GM03348 (cell line): ENCODE measurements at places on chromosomes 13 and 19.

DNA sequence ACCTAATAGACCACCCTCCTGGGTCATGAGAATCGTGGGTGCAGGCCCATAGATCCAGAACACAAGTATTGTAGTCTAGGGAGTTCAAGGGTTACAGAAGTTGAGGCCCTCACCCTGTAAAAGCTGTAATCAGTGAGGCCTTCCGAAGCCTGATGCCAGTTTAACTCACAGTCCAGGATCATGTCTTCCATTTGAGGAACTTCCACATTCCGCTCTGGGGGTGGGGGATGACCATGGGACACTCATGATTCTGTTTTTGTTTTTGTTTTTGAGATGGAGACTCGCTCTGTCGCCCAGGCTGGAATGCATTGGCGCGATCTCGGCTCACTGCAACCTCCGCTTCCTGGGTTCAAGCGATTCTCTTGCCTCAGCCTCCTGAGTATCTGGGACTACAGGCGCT is 1.7 kb upstream of the RASIP1 start:
- DNase-seq = no peak

- peak; percentile 48 for DNase-seq
Observed at GRCh38 chr13:30679483-30680330, 55.6 kb upstream of the ALOX5AP start.

DNA sequence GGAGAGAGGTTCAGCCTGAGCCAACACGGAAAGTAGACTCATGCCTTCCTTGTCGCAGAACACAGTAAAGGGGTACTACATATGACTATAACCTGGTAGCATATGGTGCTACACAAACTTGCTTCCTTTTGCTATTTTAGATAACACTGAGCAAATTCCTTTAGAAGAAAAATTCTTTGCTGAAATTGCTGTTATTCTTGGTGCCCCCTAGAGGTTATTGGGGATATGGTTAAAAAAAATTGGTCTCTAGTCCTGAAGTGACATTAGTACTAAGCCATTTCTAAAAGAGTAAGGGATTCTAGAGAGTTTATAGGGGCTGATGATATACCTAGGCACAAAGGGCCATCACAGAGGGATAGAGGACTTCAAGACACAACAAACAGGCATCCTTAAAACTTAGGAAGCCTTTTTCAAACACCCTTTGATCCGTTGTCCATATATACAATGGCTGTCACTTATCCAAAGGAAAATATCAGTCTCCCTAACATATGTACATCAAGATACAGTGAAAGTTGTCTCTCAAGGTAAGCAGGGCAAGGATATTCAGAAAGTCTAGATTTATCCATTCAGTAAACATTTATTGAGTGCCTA is 13.9 kb upstream of the HS6ST3 start:
- DNase-seq = peak; percentile 52

DNA sequence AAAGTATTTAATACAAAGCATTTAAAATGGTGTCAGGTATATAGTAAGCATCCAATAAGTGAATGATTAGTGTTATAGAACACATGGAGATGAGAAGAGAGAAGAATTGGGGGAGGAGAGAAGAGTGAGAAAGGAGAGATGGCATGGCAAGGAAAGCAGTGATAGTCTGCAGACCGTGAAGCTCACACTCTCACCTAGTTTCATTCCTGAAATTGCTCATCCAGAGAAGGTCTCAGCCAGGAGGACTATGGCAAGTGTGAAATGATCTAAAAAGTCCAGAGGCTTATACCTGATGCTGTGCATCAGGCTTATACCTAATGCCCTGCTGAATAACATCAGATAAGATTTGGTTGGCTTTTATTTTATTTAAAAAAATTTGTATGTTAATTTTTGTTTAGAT is 351.6 kb upstream of the KLF12 start:
- no peak for DNase-seq

DNA sequence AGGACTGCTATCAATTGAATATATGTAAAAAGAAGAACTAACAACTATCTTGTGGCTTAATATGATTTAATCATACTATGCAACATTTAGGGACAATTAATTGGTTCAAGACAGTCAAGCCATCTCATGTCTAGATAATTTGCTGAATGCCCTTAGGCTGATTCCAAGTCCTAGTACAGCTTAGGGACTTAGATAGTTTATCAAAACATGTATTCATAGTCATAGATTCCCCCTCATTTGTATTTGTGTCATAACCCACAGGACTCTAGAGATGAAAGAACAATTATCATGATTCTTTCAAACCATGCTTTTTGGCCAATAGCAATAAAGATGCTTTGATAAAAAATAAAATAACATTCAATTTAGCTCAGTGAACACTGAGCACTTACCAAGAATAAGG is 607.6 kb downstream of the SLITRK1 start:
- DNase-seq = no peak

DNA sequence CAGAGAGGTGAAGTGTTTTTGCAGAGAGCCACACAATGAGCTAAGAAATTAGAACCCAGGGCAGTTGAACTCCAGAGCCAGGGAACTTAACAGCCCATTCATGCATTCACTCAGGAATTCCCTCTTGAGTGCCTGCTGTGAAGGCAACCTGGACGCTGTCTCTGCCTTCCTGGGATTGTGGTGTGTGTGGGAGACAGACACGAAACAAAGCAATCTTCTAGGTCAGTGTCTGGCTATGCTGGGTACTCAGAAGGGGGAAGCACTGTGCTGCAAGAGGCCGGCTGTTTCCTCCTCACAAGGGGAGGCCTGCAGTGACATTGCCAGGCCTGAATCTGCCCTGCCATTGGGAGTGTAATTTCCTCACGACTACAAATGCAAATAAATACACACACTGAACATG is 9.7 kb downstream of the BCKDHA start:
- no peak for DNase-seq

DNA sequence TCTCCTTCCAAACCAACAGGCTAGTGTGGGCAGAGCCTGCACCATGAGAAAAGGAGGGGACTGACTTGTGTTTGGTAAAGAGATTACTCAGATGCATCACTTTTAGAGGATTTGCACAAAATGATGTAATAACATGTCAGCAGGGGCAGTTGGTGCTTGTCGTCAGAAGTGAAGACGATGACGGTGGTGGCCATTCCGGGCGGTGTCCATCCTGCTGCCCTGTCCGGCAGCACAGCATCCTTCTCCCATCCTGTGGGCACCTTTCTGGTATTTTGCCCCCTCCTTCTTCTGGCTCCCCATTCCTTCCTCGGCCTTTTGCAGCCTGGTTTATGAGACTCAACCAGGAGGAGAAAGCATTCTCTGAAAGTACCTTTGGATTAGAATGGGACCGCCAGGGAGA is 160.1 kb downstream of the TEX29 start:
- no peak for DNase-seq

DNA sequence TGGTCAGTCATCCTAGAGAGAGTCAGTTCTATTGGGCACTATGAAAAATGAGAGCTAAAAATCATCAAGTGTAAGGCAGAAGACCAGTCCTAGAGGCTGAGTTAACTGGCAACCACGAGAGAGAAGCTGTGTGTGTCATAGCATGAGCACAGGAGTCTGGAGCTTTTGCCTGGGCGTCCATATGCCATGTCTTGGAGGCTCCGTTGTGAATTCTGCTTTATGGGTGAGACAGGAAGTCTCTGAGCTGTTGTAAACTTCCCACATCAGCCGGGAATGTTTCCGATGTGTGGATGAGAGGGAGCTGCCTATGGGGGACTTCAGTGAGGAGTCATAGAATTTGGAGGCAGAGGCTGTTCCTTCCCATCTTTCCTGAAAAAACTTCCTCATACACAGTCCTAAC is 120.0 kb downstream of the ITGBL1 start:
- no peak for DNase-seq

DNA sequence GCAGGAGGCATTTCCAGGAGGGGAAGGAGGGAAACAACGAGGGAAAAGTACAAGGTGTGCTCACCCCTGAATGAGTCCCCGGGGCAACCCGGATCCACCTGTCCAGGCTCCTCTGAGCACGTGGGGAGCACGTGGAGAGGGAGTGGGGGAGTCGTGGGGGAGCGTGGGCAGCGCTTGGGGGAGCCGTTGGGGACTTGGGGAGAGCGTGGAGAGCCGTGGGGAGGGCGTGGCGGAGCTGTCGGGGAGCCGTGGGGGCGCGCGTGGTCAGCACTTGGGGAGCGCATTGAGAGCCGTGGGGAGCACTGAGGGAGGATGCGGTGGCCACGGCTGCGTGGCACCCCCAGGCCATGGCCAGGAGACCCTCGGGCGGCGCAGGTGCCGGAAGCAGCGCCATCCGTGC is 52.8 kb downstream of the IRS2 start:
- no peak for DNase-seq

DNA sequence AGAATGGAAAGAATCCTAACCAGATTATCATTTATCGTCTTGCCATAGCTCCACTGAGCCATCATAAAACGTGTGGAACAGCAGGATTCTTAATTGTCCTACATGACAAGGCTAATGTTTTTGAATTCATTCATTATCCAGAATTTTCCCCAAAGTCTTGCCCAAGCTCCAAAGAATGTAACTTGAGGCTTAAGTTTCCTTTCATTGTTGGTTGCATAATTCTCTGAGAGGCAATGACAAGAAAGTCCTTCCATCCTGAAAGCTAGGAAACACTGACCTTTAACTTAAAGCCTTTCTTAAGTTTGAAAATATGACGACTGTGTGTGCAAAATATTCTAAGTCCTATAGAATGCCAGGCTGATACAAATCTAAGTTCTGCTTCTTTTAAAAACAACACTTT is 546.1 kb downstream of the SUCLA2 start:
- DNase-seq = peak; percentile 41

DNA sequence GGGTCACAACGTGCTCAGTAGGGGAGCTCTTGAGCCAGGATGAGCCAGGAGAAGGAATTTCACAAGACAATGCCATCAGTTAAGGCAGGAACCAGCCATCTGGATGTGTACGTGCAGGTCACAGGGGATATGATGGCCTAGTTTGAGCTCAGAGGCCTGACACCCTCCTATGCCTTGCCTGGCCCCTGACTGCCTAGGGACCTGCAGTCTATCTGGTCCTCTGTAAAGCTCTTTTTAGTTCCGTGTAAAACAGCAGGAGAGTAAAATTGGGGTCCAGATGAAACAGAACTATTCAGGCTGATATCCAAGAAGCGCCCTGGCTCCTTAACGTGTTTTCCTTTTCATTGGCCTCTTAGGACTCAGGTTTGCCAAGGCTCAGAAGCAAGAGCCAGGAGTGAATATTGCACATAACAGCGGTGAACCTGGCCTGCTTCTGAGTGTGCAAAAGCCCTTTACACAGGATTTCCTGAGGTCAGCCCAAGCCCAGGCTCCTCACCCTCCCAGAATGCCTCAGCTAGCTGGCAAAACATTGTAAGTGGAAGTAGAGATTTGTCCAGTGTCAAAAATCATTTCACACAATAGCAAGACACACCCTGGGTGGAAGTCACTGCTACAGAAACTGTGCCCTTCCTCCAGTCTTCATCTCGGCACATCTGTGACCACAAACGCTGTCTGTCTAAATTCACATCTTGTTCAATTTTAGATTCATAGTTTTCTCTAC is 777.2 kb downstream of the UQCRFS1 start:
- DNase-seq = no peak

- peak; percentile 60 for DNase-seq
Observed at GRCh38 chr13:44155422-44156293, 218.0 kb upstream of the SERP2 start.

DNA sequence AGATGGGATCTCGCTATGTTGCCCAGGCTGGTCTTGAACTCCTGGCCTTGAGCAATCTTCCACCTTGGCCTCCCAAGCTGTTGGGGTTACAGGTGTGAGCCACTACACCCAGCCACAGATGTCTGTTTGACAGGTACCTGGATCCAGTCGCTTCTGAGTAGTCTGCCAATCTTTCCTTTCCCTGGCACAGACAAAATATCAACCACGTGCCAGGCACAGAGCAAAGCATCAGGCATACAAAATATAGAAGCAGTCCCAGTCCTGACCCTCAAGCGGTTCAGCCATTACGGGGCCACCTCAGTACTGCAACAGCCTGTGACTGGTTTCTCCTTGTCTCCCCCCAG is 3.8 kb downstream of the ELAVL1 start:
- DNase-seq = no peak

DNA sequence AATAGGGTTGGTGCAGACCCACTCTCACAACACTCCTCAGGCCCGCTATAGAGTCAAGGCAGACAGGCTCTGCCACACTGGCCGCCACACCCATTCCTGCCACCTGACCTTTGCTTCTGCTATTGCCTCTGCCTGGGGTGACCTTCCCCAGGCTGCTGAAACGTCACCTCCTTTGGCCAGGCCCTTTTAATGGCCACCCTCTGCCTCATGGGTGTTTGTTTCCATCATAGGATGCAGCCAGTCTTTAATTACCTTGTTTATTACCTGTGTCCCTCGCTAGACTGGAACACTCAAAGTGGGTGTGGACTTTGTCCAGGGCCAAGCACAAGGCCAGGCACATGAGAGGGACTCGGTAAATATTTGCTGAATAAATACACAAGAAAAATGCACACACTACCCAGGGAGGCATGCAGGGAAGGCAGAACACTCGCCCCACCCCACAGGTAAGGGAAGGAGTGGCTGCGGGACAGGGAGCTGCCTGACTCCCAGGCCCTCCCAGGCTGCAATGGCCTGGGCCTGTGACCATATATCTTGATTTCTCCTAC is 3.2 kb downstream of the LSM4 start:
- no peak for DNase-seq

DNA sequence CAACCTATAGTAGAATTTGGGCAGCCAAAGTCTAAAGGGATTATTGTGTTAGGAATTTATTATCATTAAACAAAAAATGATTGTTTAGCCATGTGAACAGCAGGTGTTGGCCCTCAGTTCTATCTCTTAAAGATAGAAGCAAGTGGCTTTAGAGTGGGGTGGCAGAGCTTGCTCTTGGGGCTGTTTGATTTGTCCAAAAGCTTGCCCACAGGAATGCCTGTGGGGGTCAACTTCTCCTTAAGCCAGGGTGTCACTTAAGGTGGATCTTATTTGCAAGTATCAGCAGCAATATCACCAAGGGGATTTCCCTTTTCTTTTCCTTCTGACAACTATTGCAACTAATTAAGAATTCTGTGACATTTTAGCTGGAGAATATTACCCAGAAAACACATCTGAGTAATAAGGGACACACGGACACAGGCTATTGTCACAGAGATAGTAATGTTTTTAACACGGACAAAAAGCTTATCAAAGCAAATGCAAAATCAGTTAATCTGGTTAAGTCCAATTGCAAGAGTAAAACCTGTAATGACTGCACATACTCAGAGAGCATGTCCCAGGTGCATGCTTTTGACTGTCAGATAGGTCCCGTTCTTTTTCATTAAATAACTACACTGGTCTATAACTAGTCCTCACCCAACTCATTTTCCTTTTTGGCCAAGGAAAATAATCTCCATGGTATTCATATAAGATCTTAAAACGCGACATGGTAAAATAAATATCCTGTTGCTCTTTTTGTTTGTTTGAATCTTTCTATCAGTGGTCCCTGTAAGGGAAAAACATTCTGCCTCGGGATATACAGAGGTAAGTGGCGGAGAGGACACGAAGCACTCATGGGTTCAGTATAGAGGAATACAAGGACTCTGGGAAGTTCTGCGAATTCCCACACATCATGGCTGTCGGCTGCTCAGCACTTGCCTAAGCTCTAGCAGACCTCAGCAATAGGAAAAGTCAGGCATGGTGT is 172.1 kb upstream of the RFC3 start:
- DNase-seq = no peak

GRCh38 chr13:97621631-97622030 is 187.7 kb downstream of the RAP2A start:
- DNase-seq = no peak
